Right forelimb (tissue), 1 donor: ENCODE measurements at places on chromosomes 13 and 19.

DNA sequence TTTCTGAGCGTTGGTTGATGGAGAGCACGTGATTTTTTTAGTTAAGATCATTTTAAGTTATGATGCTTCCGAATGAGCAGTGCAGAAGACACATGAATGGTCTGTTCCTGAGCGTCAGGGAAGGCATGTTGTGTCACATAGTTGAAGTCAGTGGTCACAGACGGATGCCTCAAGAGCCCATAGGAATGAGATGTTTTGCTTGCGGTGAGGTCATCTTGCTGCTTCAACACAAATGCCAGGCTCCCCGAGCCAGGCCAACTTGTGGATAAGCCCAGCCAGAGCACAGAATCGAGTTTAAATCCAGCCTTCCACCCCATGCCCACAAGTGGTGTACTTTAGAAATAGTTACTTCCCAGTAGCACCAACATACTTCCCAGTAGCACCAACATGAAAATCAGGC lies 5.4 kb downstream of the UPF3A start:
- DNase-seq = no peak

DNA sequence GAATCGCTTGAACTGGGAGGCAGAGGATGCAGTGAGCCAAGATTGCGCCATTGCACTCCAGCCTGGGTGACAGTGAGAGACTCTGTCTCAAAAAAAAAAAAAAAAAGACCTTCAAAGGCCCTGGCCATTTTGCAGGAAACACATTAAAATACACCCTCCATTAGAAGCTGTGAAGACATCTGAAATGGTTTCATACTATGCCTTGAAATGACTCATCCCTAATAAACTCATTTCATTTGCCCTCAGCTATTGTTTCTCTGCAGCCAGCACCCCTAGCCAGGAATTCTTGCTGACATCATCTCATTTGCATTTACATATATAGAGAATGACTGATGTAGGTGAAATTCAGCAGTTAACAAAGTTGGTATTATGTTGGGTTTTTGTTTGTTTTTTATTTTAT lies 8.7 kb downstream of the EML2 start:
- DNase-seq = no peak

- DNase-seq = no peak
These were observed 204.6 kb downstream of the MTUS2 start for GRCh38 chr13:29024783-29025182.

DNA sequence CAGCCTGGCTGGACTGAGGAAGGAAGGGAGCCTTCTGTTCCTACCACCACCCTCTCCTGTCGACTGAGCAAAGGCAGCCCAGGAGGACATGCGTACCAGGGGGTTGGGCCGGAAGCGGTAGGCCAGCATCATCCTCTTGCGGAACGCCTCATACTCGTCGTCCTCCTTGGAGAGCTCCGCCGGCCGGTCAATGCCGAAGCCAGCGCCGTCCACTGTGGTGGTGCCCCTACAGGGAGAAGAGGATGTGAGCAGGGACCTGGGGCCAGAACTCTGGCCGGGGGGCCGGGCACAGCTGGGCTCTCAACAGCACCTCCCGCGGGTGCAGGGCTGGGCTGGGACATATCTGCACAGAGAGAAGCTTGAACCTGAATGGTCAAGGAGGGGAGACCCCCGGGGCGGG lies 3.8 kb upstream of the TM6SF2 start:
- DNase-seq = no peak

DNA sequence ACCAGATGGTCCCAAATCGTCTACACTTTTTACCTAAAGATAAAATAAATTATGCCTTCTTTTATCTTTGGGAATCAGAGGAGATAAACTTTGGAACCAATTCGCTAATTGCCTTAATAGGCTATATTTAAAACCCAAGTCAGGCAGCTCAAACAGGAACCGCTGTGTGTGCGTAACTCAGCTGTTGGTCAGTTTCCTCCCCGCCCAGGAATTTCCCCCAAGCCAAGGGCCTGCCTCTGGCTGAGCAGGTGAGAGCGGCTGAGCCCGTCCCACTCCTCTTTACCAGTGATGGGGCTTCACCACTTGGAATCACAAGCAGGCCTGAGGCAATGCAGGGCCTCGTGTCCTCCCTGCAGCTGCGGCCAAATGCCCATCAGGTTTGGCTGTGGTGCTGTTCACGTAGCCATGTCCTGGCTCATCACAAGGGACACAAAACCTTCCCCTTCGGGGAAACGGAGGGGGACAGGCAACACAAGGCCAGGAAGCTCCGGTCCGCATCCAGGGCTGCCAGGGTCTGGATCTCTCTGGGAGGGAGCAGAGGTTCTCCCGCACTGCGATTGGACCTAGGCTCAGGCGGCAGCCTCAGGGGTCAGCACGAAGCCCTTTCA lies 503 bp upstream of the SLC7A9 start:
- DNase-seq = no peak

DNA sequence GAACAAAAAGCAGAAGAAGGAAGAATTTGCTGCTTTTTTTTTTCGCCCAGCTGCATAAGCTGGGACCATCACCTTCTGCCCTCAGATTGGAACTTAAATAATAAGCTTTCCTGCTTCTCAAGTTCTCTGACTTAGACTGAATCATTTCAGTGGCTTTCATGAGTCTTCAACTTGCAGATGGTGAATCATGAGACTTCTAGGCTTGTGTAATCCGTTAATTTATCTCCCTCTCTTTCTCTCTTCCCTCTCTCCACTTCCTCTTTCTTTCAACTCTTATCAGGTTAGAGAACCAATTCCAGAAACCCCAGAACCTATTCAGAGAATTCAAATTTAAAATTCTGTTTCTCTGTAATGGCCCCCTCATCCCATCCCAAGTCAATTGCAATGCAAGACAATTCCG lies 1153.7 kb downstream of the PCDH9 start:
- DNase-seq = no peak

DNA sequence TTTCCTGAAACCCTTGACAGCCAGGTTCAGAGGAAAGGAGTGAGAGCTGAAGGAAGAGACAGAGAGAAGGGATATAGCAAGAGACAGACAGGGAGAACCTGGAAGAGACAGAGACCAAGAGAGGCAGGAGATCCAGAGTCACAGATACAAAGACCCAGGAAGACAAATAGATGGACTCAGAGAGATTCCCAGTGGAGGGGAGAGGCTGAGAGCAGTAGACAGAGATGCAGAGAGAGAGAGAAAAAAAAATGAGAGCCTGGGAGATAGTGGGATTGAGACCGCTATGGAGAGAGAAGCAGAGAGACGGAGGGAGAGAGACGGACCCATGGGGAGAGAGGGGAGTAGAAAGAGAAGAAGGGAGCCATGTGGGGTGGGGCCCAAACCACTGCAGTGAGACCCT lies 763 bp downstream of the FXYD7 start:
- no peak for DNase-seq

DNA sequence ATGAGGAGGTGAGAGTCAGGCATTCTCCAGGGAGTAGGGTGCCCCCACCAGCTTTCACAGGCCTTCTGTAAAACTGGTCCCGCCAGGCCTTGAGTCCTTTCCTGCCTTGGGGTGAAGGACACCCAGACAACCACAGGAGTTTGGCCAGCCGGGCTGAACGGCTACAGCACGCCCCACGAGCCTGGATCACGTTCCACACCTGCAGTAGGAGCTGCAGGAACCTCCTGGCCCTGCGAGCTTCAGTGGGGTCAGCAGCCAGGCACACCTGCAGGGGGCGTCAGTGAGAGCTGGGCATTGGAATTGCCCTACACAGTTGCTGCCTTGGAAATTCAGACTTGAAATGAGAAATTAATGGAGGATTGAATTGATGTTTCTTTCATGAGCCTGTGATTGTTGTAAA lies 45.7 kb downstream of the COL4A2 start:
- DNase-seq = no peak

DNA sequence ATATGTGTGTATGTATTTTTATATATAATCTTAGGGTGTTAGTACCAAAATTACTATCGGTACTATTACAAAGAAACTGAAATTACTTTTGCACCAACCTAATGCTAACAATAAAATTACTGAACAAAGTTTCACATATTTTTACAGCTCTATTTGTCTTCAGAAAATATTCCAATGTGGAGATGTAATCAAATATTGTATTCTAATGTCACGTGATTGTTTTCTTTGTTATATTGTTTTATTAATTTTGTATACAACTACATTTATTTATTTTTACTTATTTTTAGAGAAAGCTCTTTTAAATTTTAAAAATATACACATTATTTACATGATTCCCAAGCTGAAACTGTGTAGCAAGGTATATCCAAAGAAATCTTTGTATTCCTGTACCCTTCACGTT lies 227.1 kb upstream of the KLF12 start:
- DNase-seq = no peak

DNA sequence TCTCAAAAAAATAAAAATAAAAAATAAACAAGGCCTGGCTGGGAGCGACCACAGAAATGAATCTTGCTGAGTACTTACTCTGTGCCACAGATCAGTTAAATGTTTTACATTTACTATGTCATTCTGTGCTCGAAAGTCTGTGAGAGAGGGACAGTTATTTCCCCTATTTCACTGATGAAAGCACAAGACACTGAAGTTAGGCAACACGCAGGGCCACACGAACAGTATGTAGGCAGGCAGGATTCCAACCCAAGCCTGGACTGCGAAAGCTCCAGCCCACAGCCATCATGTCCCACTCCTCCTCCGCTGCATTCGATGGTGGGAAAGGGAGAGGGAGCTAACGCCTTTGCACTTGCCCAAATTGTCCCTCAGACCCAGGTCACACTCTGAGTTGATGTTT lies 34.2 kb downstream of the RUBCNL start:
- no peak for DNase-seq

DNA sequence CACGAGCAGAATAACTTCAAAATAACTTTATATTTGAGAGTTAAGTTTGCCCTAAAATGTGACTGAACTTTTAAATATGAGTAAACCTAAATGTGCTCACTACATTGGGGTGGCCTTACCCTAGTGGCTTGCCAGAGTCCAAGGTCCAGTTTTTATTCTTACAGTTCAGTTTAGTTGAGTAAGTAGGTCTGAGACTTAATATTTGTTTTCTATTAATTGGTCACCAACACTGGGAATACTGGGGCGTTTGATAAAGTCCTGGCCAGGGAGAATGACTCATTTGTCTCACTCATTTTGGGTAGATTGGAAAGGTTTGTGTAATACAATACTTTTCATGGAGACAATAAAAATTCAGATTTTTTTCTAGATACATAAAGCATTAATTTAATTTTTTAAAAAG lies 127.8 kb upstream of the SPATA13 start:
- DNase-seq = no peak

GRCh38 chr13:98293103-98293502 lies 116.0 kb upstream of the RNF113B start:
- DNase-seq = no peak

DNA sequence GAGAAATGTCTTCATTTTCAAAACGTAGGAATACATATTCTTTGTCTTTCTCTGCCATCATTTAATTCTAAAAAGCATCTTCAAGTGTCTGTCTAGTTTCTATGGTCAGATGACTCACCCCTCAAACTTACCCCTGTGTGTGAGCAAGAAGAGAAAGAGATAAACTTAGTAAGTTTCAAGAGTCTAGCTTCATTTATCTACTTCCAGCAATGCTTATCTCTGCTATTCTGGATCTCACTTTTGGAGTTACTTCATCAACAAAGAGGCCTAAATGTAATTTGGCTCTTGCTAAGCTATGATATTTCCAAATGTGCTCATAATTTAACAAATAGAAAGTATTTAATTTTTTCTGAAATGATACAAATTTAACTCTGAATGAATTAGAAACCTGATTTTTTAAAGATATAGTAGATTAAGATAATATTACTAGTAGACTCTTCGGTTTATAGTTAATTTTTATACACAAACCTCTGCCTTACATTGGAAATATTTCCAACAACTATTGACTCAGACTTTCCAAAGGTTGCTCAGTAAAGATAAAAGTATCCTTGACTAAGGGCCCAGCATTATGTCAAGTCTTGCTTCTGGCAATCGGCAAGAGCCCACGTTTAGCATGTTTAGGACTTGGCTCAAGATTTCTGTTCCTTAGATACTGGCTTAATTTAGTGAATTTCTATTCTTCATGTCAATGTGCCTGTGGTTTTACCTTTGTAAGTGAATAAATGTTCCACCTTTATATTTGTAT lies 1511.0 kb upstream of the SLC10A2 start:
- no peak for DNase-seq

DNA sequence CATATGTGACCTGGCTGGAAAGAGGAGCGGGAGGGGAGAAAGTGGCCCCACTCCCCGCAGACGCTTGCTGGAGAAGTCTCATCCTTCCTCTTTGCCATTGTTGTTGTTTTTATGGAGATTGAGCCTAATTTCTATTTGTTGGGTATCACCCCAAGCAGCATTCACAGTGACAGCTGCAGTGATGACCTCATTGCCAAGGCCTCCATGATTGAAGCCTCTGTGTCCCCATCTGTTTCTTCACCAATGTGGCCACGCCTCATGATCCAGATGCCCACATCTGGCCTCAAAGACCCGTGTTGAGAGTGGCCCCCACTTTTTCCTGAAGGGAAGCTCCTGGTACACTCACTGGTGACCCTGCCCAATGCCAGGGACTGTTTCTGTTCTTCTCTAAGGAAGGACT lies 154.2 kb downstream of the SLC7A1 start:
- no peak for DNase-seq

DNA sequence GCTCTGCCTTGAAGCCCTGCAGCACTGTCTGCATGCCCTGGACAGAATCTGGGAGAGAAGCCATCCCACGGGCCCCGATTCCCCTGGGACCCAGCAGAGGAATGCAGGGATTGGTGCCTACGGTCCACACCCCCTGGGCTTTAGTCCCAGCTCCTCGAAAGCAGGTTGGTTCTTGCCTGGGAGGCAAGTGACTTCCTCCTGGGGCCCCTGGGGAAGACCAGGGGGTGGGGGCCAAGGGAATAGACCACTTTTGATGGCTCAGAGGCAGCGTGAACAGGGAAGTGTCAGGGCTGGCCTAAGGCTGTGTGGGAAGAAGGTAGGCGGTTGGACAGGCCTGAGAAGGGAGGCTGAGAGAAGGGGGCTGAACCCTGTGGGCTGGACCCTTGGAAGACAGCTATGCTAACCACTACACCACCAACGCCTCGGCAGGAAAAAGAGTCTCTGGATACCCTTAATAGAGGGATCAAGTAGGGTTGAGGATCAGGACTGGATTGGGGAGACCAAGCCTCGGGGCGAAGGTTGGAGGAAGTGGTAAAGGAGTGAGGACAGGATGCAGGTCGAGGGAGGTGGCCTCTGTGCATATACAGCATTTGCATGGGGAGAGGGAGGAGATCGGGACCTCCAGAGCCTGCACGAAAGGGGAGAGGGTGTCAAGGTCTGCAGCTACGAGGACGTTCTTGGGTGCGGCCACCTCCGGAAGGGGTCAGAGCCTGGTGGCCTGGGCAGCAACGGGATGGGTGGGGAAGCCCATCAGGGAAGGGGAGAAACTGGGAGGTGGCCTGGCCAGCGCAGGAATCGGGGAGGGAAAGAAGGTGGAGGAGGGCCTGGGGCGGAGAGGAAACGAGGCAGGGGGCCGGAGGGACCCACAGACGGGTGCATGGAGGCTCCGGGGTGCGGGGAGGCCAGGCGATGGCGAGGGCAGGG lies 709 bp downstream of the DPP9 start:
- DNase-seq = no peak
